ENCODE measurements at places on chromosomes 6 and 20.

GRCh38 chr20:50333131-50333670 is 142.6 kb downstream of the CEBPB start:
- DNase-seq: no peak

- DNase-seq: no peak
These were observed 130.5 kb downstream of the ZFP64 start for GRCh38 chr20:52060794-52061714.

DNA sequence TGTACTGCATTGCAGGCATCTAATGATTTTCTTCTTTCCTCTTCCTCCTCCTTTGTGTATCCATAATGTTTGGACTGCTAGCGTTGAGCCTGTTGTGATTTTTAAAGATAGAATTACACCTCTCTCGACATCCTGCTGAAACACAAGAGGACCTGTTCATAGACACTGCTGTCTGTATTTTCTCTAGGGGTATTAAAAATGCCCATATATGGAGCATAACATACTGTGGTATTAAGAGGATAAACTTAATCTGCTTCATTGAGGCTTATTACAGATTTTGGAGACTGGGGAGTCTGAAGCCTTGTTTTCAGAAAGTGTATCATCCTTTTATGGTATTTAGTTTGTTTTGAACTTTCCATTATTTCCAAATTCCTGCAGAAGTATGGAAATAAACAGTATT is 414.3 kb downstream of the CDKAL1 start:
- no peak for DNase-seq

DNA sequence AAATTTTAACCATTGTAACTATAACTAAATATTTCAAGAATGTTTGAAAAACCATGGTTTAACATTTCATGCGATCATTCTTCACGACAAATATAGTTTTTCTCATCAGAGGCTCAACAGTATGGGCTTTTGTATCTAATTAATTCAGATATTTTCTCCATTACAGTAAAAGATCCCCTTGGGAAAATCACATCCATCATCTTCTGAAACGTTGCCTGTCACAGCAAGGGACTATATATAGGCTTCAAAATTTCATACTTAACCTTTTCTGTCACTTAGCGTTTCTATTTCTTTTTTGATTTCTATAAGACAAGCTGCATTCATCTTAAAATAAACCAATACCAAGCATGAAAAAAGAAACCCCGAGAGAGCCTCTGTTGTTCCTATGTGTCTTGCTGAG is 710.0 kb downstream of the PRKN start:
- DNase-seq: no peak

- DNase-seq: no peak
These were observed 41.8 kb downstream of the RBM38 start for GRCh38 chr20:57432862-57433491.

All from hypothalamus (tissue), 51 donors.